ENCODE measurements at places on chromosomes 11 and 22.

GRCh38 chr11:45486461-45486860 is 179.0 kb downstream of the CHST1 start:
- DNase-seq = no peak

- DNase-seq = no peak
Measured at GRCh38 chr11:44968510-44968909, 17.8 kb upstream of the TP53I11 start.

- DNase-seq = no peak
Measured at GRCh38 chr11:67308031-67308866, 4.9 kb downstream of the SSH3 start.

DNA sequence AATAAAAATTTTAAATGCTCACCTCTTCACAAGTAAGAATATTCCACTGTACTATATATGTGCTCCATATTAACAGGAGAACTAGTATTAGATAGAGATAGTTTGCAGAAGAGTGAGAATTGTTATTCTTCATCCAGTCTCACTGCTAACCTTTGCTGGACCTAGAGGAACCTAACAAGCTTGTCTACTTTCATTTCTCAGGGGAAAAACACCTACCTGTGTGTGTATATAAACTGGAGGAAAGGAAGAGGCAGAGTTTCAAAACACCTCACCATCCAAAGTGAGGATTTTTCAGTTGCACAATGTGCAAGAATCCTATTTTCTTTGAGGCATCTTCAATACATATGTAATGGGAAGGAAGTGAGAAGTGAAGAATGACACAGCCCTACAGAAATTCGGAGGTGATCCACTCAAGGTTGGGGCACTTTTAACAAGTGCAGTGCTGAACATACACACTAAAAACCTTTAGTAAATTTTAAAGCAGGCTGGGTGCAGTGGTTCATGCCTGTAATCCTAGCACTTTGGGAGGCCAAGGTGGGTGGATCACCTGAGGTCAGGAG is 52.4 kb downstream of the SYTL2 start:
- no peak for DNase-seq

GRCh38 chr11:71336176-71336995 is 84.0 kb upstream of the SHANK2 start:
- no peak for DNase-seq

DNA sequence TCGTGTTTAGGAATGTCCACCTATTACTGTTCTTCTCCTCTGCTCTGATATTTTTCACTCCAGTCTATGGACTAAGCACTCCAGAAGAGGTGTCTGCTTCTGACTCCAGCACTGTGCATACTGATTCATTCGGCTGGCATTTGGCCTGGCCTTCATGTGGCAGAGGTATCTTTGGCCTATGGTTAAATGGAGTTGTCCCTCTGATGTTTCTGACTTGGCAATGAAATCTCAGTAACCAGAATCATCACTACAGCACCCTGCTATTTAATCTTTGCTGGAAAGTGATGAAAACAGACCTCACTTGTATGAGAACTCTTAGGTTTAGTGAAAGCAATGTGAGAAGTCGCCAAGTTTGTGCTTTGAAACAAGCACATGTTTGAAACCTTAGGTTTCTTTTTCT is 155.2 kb downstream of the MAML2 start:
- no peak for DNase-seq

Data from stimulated activated CD8-positive, alpha-beta memory T cell treated with anti-CD3 and anti-CD28 coated beads, Interleukin-7, amount 100 ng/mL, for 48 hours (primary cell).